ENCODE measurements at places on chromosomes 4 and X. TPM values are rescaled to one million over a fixed set of nuclear protein-coding genes. Genes with fewer than 3 reads are reported as not detected.

TCEAL2 gene
- not detected for total RNA-seq

DGKK gene
- total RNA-seq = not detected

KLF8 gene
- total RNA-seq = not detected

PAGE2 gene
- not detected for total RNA-seq

JCHAIN gene
- total RNA-seq = 1,325 TPM

BMPR1B gene
- total RNA-seq = not detected

GSX2 gene
- total RNA-seq = not detected

MAGEA1 gene
- not detected for total RNA-seq

C4orf50 gene
- not detected for total RNA-seq

MAGEA11 gene
- total RNA-seq = not detected
